ENCODE measurements at places on chromosomes 16 and 17.
A peak's percentile ranks its signal among the peaks of the same experiment; 100 is the strongest.

GRCh38 chr17:38693700-38694329, 11.3 kb upstream of the MLLT6 start:
- DNase-seq: no peak

- DNase-seq: no peak
Observed at GRCh38 chr17:48646183-48647102, 20.3 kb upstream of the HOXB9 start.

DNA sequence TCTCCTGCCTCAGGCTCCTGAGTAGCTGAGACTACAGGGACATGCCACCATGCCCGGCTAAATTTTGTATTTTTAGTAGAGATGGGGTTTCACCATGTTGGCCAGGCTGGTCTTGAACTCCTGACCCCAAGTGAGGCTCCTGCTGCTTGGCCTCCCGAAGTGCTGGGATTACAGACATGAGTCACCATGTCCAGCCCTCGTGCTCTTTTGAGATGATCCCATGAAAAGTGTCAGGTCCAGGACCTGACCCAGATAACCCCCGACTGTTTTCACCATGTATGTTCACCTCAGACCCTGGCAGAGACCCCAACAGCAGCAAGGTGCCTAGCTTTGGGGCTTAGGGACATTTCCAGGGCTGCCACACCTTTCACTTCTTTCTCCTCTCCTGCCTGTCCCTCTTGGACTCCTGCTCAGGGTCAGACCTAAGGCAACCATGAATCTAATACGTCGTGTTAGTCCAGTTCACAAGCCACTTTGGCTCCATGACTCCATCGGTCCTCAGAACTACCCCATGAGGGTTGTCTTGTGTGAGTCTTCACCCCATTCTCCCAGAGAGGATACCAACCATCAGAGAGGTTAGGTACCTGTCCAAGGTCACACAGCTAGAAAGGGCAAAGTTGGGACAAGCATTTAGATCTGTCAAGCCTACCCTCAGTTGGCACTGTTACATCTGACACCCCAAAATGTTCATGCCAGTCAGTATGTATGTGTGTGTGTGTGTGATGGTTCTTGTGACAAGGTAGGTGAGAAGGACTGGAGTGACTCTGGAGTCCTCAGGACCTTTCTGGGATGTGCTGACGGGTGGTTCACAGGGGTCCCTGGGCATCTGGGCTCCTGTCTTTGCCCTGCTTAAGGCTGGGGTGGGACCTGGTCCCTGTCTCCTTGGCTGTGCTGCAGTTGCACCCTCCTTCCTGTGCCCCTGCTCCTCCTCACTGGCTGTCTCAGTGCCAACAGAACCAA, 23.1 kb upstream of the MAP3K14 start:
- DNase-seq: no peak

DNA sequence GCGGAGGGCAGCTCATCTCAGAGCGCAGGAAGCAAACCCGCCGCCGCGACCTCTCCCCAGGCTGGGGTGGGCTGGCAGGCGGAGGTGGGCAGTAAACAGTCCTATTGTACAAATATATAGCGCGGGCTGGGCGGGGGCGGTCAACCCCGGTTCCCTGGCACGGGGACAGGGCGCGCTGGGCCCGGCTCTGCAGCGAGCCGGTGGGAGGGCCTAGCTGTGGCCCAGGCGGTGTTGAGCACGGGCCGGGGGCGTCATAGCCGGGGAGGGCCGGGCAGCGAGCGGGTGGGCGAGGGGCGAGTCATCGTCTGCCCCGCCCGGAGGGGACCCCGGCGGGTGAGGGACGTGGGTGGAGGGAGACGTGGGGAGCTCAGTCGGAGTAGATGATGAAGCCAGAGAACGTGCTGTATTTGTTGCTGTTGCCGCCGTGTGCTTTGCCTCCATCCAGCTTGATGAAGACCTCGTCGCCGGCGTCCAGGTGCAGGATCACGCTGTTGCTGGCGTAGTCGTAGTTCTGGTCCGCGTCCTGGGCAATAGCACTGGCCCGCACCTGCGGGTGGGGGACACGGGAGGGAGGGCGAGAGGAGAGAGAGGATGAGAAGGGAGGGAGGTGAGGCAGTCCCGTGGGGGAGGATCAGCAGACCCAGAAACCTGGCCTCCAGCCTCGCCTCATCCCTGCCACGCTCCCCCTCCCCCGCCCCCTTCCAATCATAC, 8.1 kb downstream of the C1QL1 start:
- DNase-seq: no peak

DNA sequence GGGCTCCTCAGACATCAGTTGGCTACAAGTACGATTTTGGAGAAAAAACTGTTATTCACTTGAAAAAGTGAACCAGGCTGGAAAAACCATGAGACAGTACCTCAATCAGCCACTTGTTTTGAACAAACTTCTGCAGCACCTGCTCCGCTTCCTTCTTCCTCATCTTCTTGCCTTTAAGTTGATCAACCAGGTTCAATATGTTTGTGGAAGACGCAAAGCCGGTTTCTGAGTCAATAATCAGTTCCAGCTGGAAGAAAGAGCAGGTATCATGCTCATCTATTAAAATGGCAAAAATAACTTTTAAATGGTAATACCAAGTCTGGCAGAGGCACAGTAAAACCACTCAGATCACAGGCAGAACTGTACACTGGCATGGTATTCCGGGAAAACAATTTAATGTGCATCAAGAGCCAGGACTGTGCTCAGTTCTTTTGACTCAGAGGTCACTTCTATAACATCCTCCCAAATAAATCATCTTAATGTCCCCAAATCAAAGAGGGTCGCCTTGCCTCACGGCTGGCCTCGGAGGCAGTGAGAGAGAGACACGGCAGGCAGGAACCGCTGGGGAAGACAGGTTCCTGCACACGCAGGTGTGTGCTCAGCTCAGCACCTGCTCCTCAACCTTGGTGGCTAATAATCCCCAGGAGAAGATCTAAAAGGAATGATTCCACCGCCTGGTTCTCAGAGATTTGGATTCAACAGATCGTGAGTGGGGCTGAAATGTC, 29.7 kb downstream of the KDM8 start:
- no peak for DNase-seq

GRCh38 chr17:38897176-38897575, 27.3 kb downstream of the LASP1 start:
- no peak for DNase-seq

- DNase-seq: peak; percentile 35
Observed at GRCh38 chr16:77584205-77584859, 138.0 kb upstream of the NUDT7 start.

GRCh38 chr17:46949291-46950174, 26.6 kb downstream of the GOSR2 start:
- DNase-seq: no peak

- DNase-seq: no peak
Observed at GRCh38 chr17:17822189-17822588, 14.6 kb downstream of the SREBF1 start.

- DNase-seq: no peak
Observed at GRCh38 chr17:48601207-48601538, 3.6 kb downstream of the HOXB6 start.

DNA sequence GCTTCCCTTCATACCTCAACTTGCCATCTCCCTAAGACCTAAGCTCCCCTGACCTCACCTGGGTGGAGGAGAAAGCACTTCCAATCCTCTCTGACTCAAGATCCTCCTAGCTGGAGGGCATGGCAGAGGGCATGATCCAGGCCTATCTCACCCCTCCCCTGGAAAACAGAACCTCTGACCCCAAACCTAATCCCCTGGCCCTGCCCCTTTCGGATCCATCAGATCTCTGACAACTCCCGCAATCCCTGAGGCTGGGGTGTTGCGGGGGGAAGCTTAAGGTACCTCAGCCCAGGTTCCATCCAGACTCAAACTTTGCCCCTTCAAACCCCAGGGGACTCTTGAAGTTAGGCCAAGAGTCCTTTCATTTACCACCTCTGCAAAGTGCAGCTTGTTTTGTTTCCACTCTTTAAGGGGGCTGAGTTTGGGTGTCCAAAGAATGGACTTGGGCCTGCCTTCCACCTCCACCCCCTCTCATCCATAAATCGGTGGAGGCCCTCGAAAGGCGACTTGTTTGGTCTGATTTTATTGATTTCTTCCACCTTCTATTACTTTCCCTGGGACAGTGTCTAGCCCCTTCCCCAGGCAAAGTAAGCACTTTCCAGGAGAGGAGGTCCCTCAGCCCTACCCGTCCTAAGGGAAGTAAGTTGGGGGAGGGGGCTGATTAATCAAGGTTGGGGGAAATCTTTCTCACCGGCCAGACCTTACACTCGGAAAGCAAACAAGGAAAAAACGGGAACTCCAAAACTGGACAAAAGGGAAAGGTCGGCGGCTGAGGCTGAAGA, 2.6 kb downstream of the EPOP start:
- DNase-seq: no peak

DNA sequence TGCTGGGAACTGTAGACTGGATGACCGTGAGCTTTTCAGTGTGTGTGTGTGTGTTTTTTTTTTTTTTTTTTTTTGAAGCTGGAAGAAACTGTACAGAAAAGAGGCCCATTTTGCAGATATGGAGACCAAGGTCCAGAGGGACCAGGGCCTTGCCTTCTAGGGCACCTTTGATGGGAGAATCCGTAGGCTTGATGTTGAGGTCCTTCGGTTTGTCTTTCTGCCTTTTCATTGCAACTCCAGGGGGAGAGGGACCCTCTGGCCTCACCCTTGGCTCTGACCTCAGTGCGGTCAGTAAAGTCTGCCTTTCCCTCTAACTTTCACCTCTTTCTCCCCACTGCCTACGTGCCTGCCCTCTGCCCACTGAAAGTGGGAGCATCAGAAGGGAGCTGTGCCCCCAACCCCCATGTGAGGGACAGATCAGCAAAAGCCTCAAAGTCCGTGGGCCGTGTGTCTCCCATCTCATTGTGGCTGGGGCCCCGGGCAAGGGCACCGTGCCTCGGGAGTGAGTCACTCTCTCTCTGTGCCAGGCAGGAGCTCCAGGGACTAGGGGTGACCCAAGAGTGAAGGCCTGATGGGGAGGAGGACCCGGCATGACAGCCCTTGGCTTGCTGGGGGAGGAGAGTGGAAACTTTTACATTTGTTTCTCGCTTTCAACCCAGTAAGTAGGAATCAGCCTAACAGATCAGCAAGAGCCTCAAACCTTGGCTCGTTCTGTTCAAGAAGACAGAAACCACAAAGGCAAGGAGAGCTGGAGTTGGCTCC, 123.6 kb downstream of the CMIP start:
- no peak for DNase-seq

GRCh38 chr17:81920612-81921536, 2.9 kb upstream of the SIRT7 start:
- DNase-seq: no peak

DNA sequence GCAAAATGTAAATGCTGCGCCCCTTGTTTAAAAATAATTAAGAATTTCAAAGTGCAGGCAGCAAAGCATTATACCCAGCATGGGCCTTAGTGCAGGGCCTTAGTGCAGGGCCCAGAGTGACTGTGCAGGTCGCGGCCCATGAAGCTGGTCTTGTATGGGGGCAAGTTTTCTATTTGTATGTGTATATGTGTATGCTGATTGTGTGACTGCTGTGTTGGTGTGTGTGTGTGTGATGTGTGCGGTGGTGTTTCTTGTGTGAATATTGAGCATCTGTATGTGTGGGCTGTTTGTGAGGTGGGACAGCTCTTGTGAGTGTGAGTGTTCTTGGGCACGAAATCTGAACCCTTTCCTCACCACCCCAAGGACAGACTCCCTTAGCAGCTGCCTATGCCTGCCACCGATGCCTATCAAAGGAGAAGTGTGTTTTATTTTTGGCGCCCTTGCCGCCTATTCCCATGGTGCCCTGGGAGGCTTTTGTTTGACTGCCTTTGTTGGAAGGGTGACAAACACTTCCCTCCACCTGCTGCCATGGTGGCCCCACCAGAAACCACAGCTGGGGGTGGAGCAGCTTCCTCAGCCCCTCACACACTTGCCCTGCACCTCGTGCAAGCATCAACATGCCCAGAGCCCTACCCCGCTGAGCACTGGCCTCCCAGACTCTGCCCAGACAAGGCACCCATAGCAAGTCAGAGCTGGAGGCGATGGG, 18.0 kb downstream of the CCR7 start:
- no peak for DNase-seq

DNA sequence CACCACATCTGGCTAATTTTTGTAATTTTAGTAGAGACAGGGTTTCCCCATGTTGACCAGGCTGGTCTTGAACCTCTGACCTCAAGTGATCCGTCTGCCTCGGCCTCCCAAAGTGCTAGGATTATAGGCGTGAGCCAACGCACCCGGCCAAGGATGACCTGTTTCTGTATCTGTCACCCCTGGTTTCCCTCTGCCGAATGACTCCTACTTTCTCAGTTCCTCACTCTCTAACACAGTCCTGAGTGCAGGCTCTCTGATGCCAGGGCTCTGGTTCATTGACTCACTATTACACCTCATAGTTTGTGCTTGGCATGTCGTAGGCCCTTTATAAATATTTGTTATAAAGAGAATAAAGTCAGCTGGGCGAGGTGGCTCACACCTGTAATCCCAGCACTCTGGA, 10.7 kb upstream of the PRPF8 start:
- DNase-seq: no peak

- no peak for DNase-seq
Observed at GRCh38 chr17:52732841-52733240, 574.3 kb upstream of the CA10 start.

DNA sequence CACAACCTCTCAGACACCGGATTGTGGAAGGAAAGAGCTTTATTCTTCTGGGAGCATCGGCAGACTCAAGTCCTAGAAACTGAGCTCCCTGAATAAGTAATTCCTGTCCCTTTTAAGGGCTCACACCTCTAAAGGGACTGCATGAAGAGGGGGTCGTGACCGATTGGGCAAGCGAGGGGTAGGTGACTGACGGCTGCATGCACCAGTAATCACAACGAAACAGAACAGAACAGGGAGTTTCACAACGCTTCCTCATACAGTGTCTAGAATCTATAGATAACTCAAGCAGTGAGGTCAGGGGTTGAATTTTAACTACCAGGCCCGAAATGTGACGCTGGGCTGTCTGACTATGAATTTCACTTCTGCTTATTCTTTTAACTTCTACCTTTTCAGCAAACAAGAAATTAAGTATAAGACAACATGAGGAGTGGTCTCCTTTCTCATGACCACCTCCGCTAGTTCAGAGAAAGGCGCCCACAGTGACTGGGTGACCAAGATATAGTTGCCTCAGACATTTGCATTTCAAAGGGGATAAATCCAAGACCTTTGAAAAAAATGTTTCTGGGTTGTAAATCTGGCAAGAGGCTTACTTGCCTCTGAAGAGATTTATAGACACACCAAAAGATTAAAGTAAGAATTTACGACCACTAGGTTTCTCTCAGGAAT, 88.4 kb upstream of the ATF7IP2 start:
- peak; percentile 83 for DNase-seq

DNA sequence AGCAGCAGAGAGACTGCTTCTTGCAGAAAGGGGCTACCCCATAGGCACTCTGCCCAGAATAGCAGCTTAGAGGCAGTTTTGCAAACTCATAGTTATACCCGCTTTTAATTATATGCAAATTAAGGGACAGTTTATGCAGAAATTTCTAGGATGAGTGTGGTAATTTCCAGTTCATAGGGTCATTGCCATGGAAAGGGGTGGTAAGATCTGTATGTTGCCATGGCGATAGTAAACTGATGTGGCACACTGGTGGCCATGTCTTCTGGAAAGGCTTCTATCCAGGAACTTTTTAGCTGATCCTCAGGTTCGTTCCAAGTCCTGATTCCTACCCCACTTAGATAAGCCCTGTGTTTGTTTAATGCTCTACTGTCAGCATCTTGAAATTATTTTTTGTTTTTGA, 6.2 kb downstream of the STXBP4 start:
- no peak for DNase-seq

Data from germinal center (tissue), 1 donor.